ENCODE measurements at places on chromosomes 6 and 20. TPM values are rescaled to one million over a fixed set of nuclear protein-coding genes. Genes with fewer than 3 reads are reported as not detected.

- no peak for DNase-seq
- no peak overlapping the region for H3K27ac ChIP-seq
- H3K27me3 ChIP-seq: no peaks in the 10 kb centered on the region
Observed at GRCh38 chr6:140051521-140052512, 677.4 kb upstream of the CITED2 start.

DNA sequence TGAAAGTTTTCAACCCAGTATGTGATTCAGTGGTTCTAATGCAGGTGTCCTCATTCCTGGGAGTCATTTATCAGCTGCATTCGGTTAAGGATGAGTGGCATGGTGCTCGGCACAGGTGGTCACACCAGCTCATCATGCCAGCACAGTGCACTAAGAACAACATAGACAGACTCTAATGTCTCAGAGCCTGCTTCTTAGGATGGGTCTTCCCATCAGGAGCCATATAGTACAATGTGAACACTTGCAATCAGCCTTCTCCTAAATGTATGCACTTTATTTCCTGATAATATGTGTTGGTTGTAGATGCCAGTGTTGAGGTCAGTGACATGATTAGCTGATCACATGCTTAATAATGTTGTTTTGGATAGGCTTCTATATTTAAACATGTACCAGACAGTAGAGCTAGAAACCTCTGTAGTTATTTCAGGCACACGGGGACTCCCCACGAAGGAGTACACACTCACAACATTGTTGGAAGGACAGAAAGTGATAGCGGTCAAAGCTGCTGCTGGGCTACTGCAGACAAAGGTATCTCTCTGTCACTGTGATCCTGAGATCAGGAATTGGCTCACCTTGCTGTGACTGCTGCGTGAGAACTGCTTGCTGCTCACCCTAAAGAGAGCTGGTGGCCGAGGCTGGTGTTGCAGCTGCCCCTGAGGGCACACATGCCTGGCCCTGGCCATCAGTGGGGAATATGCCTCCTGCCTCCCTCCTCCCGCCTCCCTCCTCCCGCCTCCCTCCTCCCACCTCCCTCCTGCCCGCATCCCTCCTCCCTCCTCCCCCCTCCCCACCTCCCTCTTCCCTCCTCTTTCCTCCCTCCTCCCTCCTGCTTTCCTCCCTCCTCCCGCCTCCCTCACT lies 195.4 kb downstream of the SMOC2 start:
- peaks cover 13% of the 10 kb centered on the region for H3K4me1 ChIP-seq
- H3K4me3 ChIP-seq: no peak overlapping the region
- DNase-seq: no peak
- no peak overlapping the region for H3K27ac ChIP-seq

DNA sequence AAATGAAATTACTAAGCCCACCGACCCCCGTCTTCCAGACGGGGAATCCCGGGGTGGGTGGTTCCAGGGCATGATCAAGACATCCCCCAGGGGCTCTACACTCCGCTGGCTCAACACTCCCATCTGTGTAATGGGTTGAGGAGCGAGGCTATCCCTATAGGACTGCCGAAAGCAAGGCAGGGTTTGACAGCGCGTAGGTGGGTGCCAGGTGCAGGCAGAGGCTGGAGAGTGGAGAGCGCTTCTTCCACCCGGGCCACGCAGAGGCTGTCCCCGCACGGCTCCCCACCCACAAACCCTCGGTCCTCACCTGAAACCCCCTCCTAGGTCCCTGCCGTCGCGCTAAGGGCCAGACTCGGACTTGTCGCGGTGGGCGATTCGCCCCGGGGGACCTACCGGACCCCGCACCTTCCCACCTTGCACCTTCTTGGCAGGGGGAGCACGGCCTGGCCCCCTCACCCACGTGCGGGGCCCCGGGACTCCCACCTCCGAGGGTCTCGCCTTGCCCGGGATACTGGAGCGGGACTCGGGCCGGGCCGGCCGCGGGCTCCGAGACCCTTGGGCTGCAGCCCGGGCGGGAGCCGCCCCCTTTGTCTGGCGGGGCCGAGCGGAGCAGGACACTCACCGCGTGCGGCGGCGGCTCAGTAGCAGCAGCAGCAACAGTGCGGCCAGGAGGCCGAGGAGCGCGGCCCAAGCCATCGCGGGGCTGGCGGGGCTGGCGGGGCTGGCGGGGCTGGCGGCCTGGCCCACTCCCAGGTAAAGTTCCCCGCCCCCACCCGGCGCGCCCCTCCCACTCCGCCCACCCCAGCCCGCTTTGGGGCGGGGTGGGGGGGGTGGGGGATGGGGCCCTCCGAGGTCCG lies at the start of gene PTGIS:
Gene PTGIS, minus strand, starts transcription at position 717 of the 857 bp plus-strand sequence. Its CDS starts 21 bp downstream, at position 696.
- H3K4me1 ChIP-seq: peaks cover 10% of the 10 kb centered on the region
- H3K4me3 ChIP-seq: peak within 1 kb of the TSS; percentile 29
- DNase-seq: peak; percentile 40
- H3K36me3 ChIP-seq: no peaks in the 10 kb centered on the region

GRCh38 chr6:168355716-168356522 lies 36.3 kb upstream of the DACT2 start:
- DNase-seq: peak; percentile 83
- H3K4me3 ChIP-seq: peak overlapping the region; percentile 15
- no peaks in the 10 kb centered on the region for H3K27me3 ChIP-seq
- peak overlapping the region; percentile 19 for H3K27ac ChIP-seq
- H3K36me3 ChIP-seq: no peaks in the 10 kb centered on the region

- no peaks in the 10 kb centered on the region for H3K27me3 ChIP-seq
- DNase-seq: no peak
- H3K27ac ChIP-seq: no peak overlapping the region
- H3K4me3 ChIP-seq: no peak overlapping the region
- no peaks in the 10 kb centered on the region for H3K36me3 ChIP-seq
- H3K4me1 ChIP-seq: no peaks in the 10 kb centered on the region
Observed at GRCh38 chr6:66403966-66404365, 696.9 kb upstream of the EYS start.

PNISR gene
- total RNA-seq: 81.5 TPM

DDO gene
- total RNA-seq: not detected

GGTLC1 gene
- total RNA-seq: 1.3 TPM

HTR1B gene
- not detected for total RNA-seq

CENPW gene
- 64.4 TPM for total RNA-seq

TRIM31 gene
- 0.74 TPM for total RNA-seq
